Activated CD4-positive, alpha-beta T cell treated with anti-CD3 and anti-CD28 coated beads, Interleukin-2, amount 10 ng/mL, durations not matched to agents 24 days and 14 days (primary cell): ENCODE measurements at places on chromosomes 6 and 20.
A peak's percentile ranks its signal among the peaks of the same experiment; 100 is the strongest.

GRCh38 chr6:150450918-150451317 lies 82.1 kb downstream of the IYD start:
- DNase-seq = no peak
- H3K4me1 ChIP-seq = no peaks in the 10 kb centered on the region
- H3K27ac ChIP-seq = no peak overlapping the region
- peaks cover 7% of the 10 kb centered on the region for H3K27me3 ChIP-seq

DNA sequence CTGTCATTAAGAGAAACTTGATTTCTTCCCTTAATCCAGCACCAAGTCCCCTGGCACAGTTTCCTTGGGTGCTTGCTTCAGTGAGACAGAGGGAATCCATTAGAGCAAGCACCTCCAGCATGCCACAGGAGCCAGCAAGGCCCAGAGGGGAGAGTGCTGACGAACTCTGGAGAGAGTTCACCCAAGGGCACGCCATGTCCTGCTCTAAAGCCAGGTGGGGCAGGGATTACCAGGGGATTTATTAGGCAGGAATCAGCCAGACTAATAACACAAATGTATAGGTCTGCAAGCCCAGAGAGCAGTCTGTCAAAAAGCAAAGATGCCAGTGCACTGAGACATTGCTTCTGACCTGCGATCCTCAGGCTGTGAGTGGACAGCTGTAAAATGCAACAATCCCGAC lies 155.4 kb upstream of the SYNDIG1 start:
- no peak for DNase-seq
- H3K4me1 ChIP-seq = peaks cover 17% of the 10 kb centered on the region
- no peaks in the 10 kb centered on the region for H3K36me3 ChIP-seq
- H3K27ac ChIP-seq = no peak overlapping the region

- no peak overlapping the region for H3K27ac ChIP-seq
- no peak for DNase-seq
- H3K27me3 ChIP-seq = no peaks in the 10 kb centered on the region
- no peak overlapping the region for H3K4me3 ChIP-seq
Measured at GRCh38 chr6:112781241-112781640, 434.1 kb downstream of the RFPL4B start.

DNA sequence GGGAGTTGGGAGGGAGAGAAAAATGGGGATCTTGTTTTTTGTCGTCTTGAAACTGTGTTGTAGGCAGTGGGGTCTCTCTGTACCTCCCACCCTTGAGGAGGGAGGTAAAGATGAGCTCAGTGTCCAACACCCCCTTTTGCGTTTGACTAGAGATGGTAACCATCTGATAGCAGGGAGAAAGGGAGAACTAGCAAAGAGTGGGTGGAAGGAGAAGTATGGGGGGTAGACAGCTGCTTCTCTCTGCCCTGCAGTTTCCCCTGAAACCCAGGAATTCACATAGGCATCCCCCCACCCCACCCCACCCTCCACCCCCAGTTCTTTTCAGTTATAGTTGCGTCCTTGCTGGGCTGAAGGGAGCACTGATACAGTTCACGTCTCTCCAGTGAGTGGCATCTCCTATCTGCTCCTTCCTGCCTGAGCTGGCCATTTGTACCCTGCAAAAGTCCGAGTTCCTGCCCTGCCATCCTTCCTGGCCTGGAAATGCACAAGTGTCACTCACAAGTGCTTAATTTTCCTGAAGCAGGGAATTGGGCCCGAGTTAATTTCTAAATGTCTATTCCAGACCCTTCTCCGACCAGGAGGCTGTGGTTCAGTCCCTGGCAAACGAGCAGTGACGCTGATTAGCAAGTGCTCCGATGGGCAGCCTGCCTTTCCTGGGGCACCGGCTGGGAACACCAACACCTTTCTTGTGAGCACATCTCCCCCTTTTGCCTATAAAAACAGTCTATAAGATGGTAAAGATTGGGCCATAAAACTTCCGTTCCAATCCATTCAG lies 1.5 kb downstream of the SIRPA start:
- peaks cover 59% of the 10 kb centered on the region for H3K27me3 ChIP-seq
- DNase-seq = no peak
- no peak overlapping the region for H3K27ac ChIP-seq
- H3K36me3 ChIP-seq = no peaks in the 10 kb centered on the region
- no peaks in the 10 kb centered on the region for H3K4me1 ChIP-seq
- no peak overlapping the region for H3K4me3 ChIP-seq

- peaks cover 6% of the 10 kb centered on the region for H3K27me3 ChIP-seq
- H3K4me3 ChIP-seq = no peak overlapping the region
- no peak overlapping the region for H3K27ac ChIP-seq
- DNase-seq = no peak
Measured at GRCh38 chr6:43992783-43993644, 134.2 kb downstream of the MRPL14 start.

- no peaks in the 10 kb centered on the region for H3K4me1 ChIP-seq
- no peak overlapping the region for H3K27ac ChIP-seq
- H3K4me3 ChIP-seq = no peak overlapping the region
- H3K36me3 ChIP-seq = no peaks in the 10 kb centered on the region
Measured at GRCh38 chr6:17470938-17471327, 77.5 kb downstream of the CAP2 start.

DNA sequence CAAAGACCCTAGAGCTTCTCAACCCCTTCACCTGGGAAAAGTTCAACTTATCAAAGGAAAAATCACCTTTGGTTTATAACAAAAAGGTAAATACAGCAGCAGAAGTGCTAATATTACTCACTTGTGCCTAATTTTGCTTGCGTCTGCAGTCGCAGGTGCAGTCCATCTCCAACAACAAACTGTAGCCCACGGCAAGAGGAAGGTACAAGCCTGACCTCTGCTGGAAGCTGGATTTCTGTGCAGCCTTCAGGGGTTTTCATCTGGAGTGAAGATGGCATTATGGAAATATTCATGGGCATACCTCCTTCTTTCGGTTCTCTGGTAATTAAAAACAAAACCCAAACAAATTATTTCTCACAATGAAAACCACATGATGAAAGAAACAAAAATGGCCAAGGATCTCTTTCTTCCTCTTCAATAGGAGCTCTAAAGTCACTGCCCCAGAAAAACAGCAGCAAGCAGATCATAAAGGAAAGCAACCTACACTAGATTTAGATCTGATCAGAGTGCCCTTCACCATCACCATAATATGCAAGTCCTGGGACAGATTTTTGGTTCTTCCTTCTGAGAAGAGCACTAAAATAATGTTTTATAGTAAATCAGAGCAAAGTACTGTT lies 7.8 kb downstream of the UBE3D start:
- peaks cover 9% of the 10 kb centered on the region for H3K36me3 ChIP-seq
- no peaks in the 10 kb centered on the region for H3K27me3 ChIP-seq
- peaks cover 4% of the 10 kb centered on the region for H3K4me1 ChIP-seq
- no peak overlapping the region for H3K27ac ChIP-seq
- H3K4me3 ChIP-seq = no peak overlapping the region

DNA sequence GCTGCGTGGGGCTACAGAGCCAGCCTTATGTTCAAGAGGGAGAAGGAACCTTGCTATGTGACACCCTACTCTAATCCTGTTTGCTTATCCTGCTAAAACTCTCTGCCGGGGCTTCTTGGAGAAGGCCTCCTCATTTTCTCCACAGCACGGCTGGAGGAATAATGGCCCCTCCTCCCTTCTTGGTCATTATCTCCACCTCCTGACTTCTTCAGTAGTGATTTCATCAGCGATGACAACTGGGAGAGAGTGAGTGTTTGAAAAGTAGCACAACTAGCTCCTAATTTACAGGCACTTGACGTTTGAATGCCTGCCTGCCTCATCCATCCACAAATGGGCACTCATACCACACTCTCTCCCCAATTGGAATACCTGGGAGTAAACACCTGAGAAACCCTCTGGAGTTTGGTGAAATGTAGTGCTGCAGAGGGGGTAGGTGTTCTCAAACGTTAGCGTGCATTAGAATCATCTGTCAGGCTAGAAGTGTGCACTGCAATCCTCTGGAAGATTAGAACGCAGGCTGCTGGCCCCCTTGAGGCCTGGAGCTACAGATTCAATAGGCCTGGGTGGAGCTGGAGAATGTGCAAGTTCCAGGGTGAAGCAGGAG lies 148.5 kb downstream of the FOXC1 start:
- H3K27me3 ChIP-seq = no peaks in the 10 kb centered on the region
- H3K27ac ChIP-seq = no peak overlapping the region
- no peak for DNase-seq

- peaks cover 13% of the 10 kb centered on the region for H3K4me1 ChIP-seq
- no peak for DNase-seq
- no peaks in the 10 kb centered on the region for H3K27me3 ChIP-seq
Measured at GRCh38 chr6:36631326-36632011, 37.3 kb downstream of the SRSF3 start.

DNA sequence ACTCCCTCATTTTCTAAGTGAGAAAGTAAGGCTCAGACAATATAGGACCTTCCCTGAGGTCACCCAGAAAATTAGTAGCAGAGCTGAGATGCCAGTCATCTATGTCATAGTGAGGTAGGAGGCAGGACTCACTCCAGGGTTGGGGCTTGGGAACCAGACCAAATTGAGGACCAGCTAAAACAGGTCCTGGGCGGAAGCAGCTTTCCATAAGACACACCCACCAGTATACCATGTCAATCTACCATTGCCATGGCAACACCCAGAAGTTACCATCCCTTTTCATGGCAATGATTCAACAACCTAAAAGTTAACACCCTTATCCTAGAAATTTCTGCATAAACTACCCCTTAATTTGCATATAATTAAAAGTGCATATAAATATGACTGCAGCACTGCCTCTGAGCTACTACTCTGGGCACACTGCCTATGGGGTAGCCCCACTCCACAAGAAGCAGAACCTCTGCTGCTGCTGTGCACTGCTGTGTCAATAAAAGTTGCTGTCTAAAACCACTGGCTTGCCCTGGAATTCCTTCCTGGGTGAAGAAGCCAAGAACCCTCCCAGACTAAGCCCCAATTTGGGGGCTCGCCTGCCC lies 30.3 kb upstream of the OCSTAMP start:
- no peaks in the 10 kb centered on the region for H3K36me3 ChIP-seq
- peaks cover 28% of the 10 kb centered on the region for H3K27me3 ChIP-seq
- H3K4me1 ChIP-seq = peaks cover 8% of the 10 kb centered on the region
- H3K4me3 ChIP-seq = no peak overlapping the region

DNA sequence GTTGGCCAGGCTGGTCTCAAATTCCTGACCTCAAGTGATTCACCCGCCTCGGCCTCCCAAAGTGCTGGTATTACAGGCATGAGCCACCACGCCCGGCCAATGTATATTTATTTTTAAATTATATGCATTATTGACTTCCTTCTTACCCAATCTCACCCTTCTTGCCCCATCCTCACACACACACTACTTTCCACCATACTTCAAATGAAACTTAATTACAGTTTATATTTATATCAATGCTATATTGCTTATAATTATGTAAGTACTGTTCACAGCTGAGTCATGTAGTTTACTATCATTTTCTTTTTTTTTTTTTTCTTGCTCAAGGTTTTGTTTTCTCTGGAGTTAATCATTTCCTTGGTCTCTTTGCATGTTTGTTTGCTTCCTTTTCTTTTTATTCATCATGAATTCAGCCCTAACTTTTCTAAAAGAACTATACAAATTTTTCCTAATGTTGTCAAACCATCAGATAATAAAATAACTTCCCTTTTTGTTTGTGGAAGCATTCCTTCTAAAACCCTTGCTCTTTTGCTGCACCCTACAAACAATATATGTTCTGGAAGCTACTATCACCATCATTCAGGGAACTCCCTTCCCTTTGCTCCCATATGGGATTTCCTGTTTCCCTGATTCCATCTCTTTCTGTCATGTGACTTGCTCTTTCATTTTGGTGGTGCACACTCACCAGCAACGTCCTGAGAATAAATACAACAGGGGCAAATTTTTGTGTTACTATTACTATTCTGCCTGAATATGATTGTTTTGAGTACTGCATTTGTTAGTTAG lies 201.7 kb upstream of the SASH1 start:
- no peaks in the 10 kb centered on the region for H3K36me3 ChIP-seq
- DNase-seq = no peak
- peaks cover 2% of the 10 kb centered on the region for H3K27me3 ChIP-seq
- no peak overlapping the region for H3K27ac ChIP-seq

DNA sequence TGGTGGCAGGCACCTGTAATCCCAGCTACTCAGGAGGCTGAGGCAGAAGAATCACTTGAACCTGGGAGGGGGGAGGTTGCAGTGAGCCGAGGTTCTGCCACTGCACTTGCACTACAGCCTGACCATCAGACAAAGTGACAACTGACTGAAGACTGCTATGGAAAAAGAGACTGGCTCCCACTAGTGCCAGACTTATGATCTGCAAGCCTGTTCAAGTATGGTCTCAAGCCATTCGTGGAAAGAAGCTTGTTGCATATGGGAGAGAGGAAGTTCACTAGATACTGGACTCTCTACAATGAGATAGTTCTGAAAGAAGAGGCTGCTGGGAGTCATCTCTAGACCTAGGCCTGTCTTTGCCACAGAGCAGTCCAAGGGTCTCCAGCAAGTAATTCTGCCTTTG lies 26.7 kb downstream of the MDN1 start:
- peaks cover 65% of the 10 kb centered on the region for H3K36me3 ChIP-seq
- peak; percentile 78 for DNase-seq

DNA sequence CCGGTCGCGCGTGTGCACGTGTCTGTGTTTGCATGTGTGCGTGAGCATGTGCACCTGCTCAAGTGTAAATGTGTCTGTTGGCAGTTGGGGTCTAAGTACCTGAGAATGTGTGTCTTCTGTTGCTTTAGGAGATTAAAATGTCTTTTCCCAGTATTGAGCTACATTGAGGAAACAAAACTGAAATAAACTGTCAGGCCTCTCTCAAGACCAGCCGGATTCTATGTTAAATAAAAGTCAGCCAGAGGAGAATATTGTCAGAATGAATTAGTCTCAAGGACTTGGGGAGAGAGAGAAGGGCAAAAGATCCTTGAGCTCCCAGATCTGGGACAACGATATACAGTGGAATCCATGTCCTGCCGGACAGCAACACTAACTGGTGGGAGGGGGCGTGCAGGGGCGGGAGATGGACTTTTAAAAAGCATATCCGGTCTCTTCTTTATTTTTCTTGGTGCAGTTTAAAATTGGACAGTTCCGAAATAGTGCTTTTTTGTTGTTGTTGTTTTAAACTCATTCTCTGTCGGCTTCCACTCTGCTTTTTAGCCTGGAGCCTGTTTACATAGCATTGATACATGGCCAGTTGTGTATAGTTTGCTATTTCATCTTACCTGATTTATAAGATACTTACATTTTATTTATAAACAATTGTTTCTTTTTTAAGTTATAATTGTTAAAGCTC lies 3.3 kb upstream of the TBX18 start:
- peaks cover 70% of the 10 kb centered on the region for H3K27me3 ChIP-seq
- DNase-seq = no peak
- no peak overlapping the region for H3K4me3 ChIP-seq
- peaks cover 9% of the 10 kb centered on the region for H3K36me3 ChIP-seq
- H3K27ac ChIP-seq = peak overlapping the region; percentile 29

DNA sequence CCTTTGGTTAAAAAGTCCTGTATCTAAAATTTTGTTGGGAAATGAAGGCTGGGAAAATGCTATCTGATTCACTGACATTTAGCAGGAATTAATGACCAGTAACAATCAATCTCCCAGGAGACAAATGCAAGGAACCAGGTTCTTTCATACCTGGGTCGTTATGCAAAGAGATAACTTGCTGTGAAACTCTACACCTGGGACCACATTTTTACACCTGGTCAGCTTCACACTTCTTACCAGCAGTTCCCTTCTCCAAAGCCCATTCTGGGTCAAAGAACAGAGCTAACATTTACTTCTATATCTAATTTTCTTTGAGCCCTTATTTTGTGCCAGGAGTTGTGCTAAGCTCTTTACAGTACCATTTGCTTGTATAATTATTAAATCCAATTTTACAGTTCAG lies 27.4 kb upstream of the STXBP5 start:
- no peaks in the 10 kb centered on the region for H3K4me1 ChIP-seq
- H3K27me3 ChIP-seq = peaks cover 3% of the 10 kb centered on the region
- no peak for DNase-seq
- no peaks in the 10 kb centered on the region for H3K36me3 ChIP-seq
- no peak overlapping the region for H3K4me3 ChIP-seq

GRCh38 chr6:41502566-41502916 lies 43.6 kb upstream of the FOXP4 start:
- no peak overlapping the region for H3K27ac ChIP-seq
- DNase-seq = no peak
- H3K36me3 ChIP-seq = no peaks in the 10 kb centered on the region
- peaks cover 11% of the 10 kb centered on the region for H3K4me1 ChIP-seq
- no peak overlapping the region for H3K4me3 ChIP-seq
- H3K27me3 ChIP-seq = peaks cover 72% of the 10 kb centered on the region
